Activated CD8-positive, alpha-beta T cell treated with anti-CD3 and anti-CD28 coated beads, Interleukin-2, amount 10 ng/mL, durations not matched to agents 7 days and 5 days (primary cell): ENCODE measurements at places on chromosomes 3 and 15. TPM values are rescaled to one million over a fixed set of nuclear protein-coding genes. Genes with fewer than 3 reads are reported as not detected.

LTK gene
- 0.21 TPM for total RNA-seq

ANP32A gene
- total RNA-seq, result 227 TPM

SCAANT1 gene
- not detected for total RNA-seq

- H3K27ac ChIP-seq, result no peak overlapping the region
- H3K27me3 ChIP-seq, result peaks cover 7% of the 10 kb centered on the region
- no peaks in the 10 kb centered on the region for H3K4me1 ChIP-seq
Measured at GRCh38 chr15:61003437-61004218, 225.5 kb downstream of the RORA start.

GRCh38 chr15:62809115-62809967 lies 233.2 kb upstream of the TPM1 start:
- H3K27me3 ChIP-seq, result no peaks in the 10 kb centered on the region
- no peaks in the 10 kb centered on the region for H3K36me3 ChIP-seq
- no peak overlapping the region for H3K4me3 ChIP-seq
- no peak for DNase-seq
- no peak overlapping the region for H3K27ac ChIP-seq

GRCh38 chr3:24300949-24301348 lies 193.7 kb downstream of the THRB start:
- no peaks in the 10 kb centered on the region for H3K4me1 ChIP-seq
- no peak overlapping the region for H3K4me3 ChIP-seq
- no peak overlapping the region for H3K27ac ChIP-seq
- H3K27me3 ChIP-seq, result no peaks in the 10 kb centered on the region
- DNase-seq, result no peak

- no peaks in the 10 kb centered on the region for H3K36me3 ChIP-seq
- no peak for DNase-seq
- H3K27ac ChIP-seq, result peak overlapping the region; percentile 44
- H3K27me3 ChIP-seq, result no peaks in the 10 kb centered on the region
Measured at GRCh38 chr3:102179326-102180177, 255.3 kb upstream of the ZPLD1 start.

DNA sequence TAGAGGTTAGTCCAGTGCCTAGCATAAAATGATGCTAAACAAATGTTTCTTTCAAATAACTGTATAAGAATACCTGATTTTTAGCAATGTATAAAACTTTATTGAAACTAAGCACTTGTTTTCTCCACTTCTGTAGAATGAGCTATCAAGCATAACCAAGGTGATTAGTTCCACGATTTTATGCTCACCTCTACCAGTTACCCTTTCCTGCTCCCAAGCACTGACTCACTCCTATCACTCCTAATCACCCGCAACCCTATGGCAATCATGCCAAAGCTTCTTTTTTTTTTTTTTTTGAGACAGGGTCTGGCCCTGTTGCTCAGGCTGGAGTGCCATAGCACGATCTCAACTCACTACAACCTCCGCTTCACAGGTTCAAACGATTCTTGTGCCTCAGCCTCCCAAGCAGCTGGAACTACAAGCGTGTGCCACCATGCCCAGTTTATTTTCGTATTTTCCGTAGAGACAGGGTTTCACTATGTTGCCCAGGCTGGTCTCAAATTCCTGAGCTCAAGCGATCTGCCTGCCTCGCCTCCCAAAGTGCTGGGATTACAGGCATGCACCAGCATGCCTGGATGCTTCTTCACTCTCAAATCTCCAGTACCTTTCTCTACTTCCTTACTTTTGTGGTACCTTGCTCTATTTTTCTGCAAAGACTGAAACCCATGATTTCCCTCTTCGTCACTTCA lies 3.9 kb downstream of the HSPBAP1 start:
- peaks cover 28% of the 10 kb centered on the region for H3K4me1 ChIP-seq
- no peak overlapping the region for H3K4me3 ChIP-seq
- H3K36me3 ChIP-seq, result no peaks in the 10 kb centered on the region
- DNase-seq, result no peak
- H3K27me3 ChIP-seq, result no peaks in the 10 kb centered on the region

DNA sequence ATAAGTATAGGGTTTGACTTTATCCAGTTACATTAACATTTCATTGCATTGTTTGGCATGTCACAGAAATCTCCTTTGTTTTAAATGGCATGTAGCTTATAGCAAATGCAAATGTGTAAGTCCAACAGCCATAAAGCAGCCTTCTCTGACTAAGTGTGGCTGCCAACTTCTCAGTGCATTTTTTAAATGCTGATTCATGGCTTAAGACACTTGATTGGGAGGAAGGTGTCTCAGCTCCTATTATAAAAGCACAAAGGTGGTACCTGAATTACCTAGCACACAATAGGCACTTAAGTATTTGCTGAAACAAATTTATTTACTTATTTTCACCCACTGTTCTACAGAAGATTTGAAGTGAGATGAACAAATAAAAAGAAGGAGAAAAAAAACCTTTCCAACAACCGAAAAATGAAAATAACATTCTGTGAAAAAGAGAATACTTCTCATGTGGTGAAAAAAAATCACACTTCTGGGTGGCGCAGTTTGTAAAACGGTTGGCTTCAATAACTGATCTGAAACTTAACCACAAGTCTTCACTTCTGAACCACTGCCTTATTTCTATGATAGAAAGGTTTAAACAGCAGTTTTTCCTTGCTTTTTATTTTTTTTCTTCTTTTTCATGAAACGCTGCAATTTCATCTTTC lies 105.5 kb upstream of the ICE2 start:
- no peaks in the 10 kb centered on the region for H3K27me3 ChIP-seq
- peaks cover 35% of the 10 kb centered on the region for H3K36me3 ChIP-seq
- peak; percentile 53 for DNase-seq
- peak overlapping the region; percentile 70 for H3K4me3 ChIP-seq
- H3K4me1 ChIP-seq, result peaks cover 94% of the 10 kb centered on the region

GRCh38 chr15:64001148-64001547 lies 45.1 kb downstream of the DAPK2 start:
- no peak overlapping the region for H3K27ac ChIP-seq
- peaks cover 28% of the 10 kb centered on the region for H3K4me1 ChIP-seq
- no peak overlapping the region for H3K4me3 ChIP-seq
- peaks cover 13% of the 10 kb centered on the region for H3K27me3 ChIP-seq
- no peaks in the 10 kb centered on the region for H3K36me3 ChIP-seq
- DNase-seq, result no peak

GRCh38 chr15:100781061-100781960 lies 98.3 kb upstream of the ALDH1A3 start:
- H3K27me3 ChIP-seq, result no peaks in the 10 kb centered on the region
- H3K4me1 ChIP-seq, result no peaks in the 10 kb centered on the region
- no peak overlapping the region for H3K4me3 ChIP-seq

DNA sequence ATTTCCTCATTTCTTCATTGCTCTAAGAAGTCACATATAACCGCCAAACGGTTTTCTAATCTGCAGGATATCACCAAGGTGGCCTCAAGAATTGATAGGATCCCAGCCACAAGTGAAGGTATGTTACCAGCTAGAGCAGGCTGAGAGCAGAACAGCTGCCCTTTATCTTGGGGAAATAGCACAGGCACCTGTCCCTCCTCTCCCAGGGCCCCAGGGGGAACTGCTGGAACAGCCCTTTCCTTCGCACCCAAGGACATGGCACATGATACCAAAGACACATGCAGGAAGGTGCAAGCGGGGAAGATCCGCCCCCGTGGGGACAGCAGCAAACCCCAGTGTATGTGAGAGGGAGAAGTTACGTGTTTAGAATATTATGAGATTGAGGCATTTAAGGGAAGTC lies 35.3 kb downstream of the HOMER2 start:
- H3K4me3 ChIP-seq, result no peak overlapping the region
- DNase-seq, result no peak
- H3K4me1 ChIP-seq, result no peaks in the 10 kb centered on the region
- H3K27me3 ChIP-seq, result peaks cover 5% of the 10 kb centered on the region
- H3K36me3 ChIP-seq, result no peaks in the 10 kb centered on the region
- no peak overlapping the region for H3K27ac ChIP-seq

DNA sequence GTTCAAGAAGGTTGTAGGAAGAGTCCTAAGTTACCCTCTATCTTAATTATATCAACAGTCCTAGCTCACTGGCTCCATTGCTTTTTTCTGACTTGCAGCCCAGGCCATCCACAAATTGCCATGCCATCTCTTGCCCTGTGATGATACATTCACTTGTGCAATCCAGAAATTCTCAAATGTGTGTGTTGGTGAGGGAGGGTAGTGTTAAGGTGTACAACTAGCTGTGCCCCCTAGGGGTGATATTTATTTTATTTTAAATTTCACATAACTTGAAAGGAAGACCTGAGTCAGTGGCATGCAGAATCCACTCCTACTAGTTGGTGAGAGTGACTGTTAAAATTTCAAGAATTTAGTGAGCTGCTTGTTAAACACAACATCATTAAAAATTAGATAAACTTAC lies 156.1 kb upstream of the ANKRD28 start:
- no peaks in the 10 kb centered on the region for H3K4me1 ChIP-seq
- H3K4me3 ChIP-seq, result no peak overlapping the region

DNA sequence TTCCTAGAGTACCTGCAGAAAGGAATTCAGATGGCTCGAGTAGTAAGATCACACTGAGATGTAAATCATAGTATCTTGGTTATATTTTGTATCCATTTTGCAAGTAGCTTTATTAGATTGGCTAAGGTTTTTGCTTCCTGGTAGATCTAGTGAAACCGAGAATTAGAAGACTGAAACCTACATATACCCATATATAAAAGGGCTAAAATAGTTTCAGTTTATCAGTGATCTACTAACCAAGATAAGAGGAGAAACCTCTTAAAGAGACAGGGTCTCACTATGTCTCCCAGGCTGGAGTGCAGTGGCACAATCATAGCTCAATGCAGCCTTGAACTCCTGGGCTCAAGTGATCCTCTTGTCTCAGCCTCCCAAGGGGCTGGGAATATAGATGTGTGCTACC lies 135.3 kb downstream of the PCCB start:
- H3K4me3 ChIP-seq, result no peak overlapping the region
- H3K36me3 ChIP-seq, result peaks cover 5% of the 10 kb centered on the region
- DNase-seq, result no peak
- H3K4me1 ChIP-seq, result peaks cover 4% of the 10 kb centered on the region

GRCh38 chr15:70319466-70319865 lies 221.7 kb upstream of the TLE3 start:
- peaks cover 16% of the 10 kb centered on the region for H3K27me3 ChIP-seq
- DNase-seq, result no peak
- peaks cover 11% of the 10 kb centered on the region for H3K4me1 ChIP-seq

- no peaks in the 10 kb centered on the region for H3K27me3 ChIP-seq
- peak overlapping the region; percentile 84 for H3K27ac ChIP-seq
- peaks cover 10% of the 10 kb centered on the region for H3K36me3 ChIP-seq
- H3K4me1 ChIP-seq, result peaks cover 77% of the 10 kb centered on the region
- peak overlapping the region; percentile 27 for H3K4me3 ChIP-seq
- DNase-seq, result no peak
Measured at GRCh38 chr3:108302570-108302969, 6.2 kb downstream of the HHLA2 start.

DNA sequence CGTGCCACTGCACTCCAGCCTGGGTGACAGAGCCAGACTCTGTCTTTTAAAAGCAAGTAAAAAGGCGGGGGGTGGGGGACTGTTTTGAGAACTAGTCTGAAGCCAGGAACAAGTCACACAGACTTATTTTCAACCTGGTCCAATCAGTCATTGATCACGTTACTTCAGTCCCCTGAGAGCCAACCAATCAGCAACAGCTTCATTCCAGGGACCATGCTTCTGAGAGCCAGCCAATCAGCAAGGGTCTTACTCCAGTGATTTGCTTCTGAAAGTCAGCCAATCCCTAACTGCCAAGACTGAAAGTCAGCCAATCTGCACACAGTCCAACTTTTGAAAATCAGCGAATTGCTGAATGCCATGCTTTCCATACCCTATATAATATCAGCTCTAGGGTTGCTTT lies 48.6 kb upstream of the C15orf39 start:
- DNase-seq, result peak; percentile 50
- peaks cover 38% of the 10 kb centered on the region for H3K4me1 ChIP-seq
- peaks cover 9% of the 10 kb centered on the region for H3K36me3 ChIP-seq
- H3K27me3 ChIP-seq, result peaks cover 3% of the 10 kb centered on the region
- H3K27ac ChIP-seq, result no peak overlapping the region

DNA sequence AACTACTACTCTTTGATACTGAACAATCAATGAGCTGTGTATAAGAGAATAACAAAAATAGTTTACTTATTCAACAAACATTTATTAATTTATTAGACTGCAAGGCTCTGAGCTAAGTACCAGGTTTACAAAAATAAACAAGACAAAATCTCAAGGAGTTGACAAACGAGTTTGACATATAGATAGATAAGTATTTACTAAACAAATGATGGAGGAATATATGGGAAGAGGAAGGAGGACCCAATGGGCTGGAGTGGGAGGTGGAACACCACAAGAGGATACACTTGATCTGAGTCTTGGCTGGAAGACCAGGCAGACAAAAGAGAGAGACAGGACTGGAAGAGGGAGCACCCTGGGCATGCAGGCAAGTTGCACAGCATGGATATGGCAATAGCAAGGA lies 47.5 kb upstream of the FSIP1 start:
- no peak overlapping the region for H3K27ac ChIP-seq
- no peak for DNase-seq
- peaks cover 45% of the 10 kb centered on the region for H3K27me3 ChIP-seq

DNA sequence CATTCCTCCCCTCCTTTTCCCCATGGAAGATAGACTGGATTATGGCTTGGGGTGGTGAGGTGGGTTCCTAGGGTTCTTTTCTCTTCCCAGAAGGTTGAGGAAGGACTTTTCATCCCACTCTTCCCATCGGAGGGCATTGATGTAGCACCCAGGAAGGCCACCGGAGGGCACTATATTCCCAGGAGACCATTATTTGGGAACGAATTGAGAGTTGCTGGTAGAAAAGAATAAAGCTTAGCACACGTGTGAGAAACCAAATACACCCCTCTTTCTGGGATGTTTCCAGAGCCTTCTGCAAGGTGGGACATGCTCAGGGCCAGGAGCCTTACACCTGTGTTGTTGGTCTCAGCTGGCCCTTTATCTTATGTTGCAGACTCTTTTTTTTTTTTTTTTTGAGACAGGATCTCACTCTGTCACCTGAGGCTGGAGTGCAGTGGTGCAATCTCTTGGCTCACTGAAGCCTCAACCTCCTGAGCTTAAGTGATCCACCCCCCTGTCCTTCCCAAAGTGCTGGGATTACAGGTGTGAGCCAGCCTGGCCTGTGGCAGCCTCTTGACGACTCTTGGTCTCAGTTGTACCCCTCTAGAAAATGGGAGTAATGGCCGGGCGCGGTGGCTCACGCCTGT lies 6.3 kb upstream of the CDC25A start:
- H3K36me3 ChIP-seq, result no peaks in the 10 kb centered on the region
- no peak overlapping the region for H3K4me3 ChIP-seq
- DNase-seq, result peak; percentile 41
- no peak overlapping the region for H3K27ac ChIP-seq

DNA sequence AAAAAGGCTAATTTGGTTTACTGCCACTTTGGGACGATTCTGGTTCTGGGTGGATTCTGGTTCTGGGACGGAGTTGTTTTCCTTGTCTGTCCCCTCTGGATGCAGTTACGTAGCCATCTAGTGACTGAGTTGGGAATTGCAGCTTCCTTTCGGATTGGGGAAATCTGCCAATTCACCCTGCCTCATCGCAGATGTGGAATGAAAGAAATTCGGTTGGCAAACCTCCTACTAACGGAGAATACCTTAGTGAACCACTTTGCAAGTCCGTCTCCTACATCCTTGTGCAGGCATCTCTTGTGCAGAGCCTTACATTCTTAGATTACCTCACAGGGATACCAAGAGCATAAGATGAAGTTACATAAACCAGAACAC lies 31.5 kb upstream of the AP4E1 start:
- peaks cover 57% of the 10 kb centered on the region for H3K4me1 ChIP-seq
- H3K36me3 ChIP-seq, result no peaks in the 10 kb centered on the region
- H3K27me3 ChIP-seq, result peaks cover 2% of the 10 kb centered on the region
- DNase-seq, result peak; percentile 84
